ENCODE measurements at places on chromosomes 6 and 20.

GRCh38 chr6:159865226-159865920 lies 25.4 kb upstream of the MAS1 start:
- no peak for DNase-seq

GRCh38 chr20:51159303-51159702 lies 136.4 kb upstream of the KCNG1 start:
- DNase-seq, result no peak

DNA sequence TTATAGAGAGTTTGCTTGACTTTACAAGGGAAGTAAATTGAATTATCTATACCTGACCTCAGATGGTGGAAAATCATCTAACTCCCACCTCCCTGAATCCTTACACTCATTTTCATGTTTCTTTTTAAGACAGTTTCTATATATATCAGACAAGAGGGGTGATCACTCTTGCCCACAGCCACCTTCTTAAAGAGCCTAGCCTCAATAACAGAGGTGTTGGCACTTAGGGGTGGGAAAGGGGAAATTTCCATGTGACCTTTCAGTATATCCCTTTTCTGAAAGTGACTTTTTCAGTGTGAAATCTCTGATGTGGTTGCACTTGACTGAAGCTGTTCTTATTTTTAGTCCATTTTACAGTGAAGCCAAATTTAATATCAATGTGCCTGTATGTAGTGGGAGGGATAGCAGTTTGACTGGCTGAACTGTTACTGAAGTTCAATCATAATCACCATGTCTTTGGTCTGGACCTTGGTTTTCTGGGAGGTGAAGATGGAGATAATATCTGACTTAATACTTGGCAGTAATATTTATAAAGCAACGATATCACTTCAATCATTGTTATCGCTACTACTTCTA lies 141.3 kb downstream of the MAP3K7 start:
- no peak for DNase-seq

GRCh38 chr6:13927203-13927602 lies 2.5 kb downstream of the RNF182 start:
- DNase-seq, result no peak

GRCh38 chr6:20924911-20925543 lies 390.8 kb downstream of the CDKAL1 start:
- no peak for DNase-seq

GRCh38 chr6:42860036-42860435 lies 19.4 kb upstream of the RPL7L1 start:
- DNase-seq, result no peak

DNA sequence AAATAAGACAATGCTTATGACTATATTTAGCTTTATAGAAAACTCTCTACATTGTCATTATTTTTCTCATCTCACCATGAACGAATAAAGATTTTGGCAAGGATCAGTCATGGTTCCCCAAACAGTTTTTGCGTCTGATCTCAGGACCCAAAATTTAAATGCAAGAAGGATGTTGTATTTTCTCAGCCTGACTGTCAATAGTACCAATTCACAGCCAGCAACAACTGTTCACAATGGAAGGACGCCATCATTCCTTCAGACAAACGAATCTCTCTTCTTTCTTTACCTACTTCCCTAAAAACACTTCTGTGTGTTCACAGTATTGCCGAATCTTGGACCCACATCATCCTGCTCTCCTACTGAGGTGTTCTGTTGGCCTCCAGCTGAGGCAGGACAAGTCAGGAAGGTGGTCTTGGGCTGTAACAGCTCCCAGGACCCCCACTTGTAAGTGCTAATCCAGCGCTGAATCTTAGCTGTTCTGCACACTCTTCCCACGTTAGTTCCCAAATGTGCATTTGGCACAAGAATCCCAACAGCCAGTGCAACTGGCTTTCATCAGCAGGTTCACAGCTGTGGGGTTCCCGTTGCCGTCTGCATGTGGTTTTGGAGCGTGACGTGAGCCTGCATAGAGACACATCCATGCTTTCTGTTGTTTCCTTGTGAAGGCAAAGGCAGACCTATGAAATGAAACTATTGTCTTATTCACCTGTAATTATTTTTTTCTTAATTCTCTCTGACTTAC lies 600.0 kb downstream of the QKI start:
- no peak for DNase-seq

DNA sequence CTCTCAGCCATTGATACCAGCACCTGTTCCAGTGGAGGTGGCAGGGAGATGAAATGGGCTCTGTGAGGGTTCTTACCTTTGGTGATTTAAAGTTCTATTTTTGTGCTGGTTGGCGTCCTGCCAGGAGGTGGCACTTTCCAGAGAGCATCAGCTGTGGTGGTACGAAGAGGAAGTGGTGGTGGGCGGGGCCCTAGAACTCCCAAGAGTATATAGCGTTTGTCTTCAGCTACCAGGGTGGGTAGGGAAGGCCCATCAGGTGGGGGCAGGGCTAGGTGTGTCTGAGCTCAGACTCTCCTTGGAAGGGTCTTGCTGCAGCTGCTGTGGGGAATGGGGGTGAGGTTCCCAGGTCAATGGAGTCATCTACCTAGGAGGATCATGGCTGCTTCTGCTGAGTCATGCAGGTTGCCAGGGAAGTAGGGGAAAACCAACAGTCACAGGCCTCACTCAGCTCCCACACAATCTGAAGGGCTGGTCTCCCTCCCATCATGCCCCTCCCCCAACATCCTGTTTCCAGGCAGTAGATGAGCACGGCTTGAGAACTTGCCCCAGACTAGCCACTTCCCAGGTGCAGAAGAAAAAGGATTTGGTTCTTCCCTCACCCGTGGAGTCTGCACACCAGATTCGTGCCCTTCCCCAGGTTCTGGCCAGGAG lies 46.6 kb downstream of the MOXD1 start:
- DNase-seq, result peak; percentile 67

Data from Jurkat, Clone E6-1 (cell line).